ENCODE measurements at places on chromosomes 16 and 17. TPM values are rescaled to one million over a fixed set of nuclear protein-coding genes. Genes with fewer than 3 reads are reported as not detected.

DNA sequence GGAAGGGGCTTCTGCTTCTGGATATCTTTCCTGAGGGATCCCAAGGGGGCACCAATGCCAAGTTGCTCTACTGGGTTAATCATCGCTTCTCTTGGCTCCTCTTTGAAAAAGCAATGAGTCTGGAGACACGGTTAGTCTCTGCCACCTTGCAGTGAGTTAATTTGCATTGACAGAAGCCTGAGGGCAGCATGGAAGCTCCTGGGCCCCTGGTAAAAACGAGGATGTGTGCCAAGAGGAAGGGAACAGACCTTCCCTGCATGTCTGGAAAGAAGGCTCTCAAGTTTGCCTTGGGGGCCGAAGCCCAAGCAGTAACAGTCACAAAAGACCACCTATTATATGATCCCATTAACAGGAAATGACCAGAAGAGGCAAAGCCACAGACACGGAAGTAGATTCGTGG, 86.7 kb downstream of the IRX5 start:
- no peak overlapping the region for H3K27ac ChIP-seq
- no peaks in the 10 kb centered on the region for H3K36me3 ChIP-seq
- no peak overlapping the region for H3K4me3 ChIP-seq
- H3K27me3 ChIP-seq = peaks cover 13% of the 10 kb centered on the region
- no peak for DNase-seq
- no peaks in the 10 kb centered on the region for H3K4me1 ChIP-seq

DNA sequence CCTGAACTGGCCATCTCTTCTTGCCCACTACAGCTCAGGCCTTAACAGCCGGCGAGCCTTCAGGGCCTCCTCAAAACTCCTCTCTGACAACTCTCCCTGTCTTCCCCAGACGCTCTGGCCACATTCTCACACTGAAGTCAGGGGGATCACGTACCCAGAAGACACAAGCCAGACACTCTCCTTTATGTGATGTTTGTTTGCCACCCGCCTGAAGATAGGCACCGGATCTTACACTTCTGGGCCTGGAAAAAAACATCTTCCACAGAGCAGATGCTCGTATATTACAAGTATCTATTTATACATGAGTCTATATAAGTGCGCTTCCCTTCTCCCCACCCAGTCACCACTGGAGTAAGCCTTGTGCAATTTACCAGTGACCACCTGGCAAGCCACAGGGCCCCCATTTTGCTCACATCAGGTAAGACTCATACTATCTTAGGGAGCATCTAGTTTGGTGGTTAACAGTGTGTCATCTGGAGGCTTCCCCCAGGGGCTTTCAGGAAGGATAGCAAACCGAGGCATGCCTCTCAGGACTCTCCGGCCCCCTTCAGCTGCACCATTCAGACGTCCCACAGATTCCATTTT, 349.4 kb downstream of the SOX9 start:
- no peaks in the 10 kb centered on the region for H3K27me3 ChIP-seq
- no peak overlapping the region for H3K4me3 ChIP-seq
- H3K36me3 ChIP-seq = peaks cover 35% of the 10 kb centered on the region
- H3K27ac ChIP-seq = no peak overlapping the region

DNA sequence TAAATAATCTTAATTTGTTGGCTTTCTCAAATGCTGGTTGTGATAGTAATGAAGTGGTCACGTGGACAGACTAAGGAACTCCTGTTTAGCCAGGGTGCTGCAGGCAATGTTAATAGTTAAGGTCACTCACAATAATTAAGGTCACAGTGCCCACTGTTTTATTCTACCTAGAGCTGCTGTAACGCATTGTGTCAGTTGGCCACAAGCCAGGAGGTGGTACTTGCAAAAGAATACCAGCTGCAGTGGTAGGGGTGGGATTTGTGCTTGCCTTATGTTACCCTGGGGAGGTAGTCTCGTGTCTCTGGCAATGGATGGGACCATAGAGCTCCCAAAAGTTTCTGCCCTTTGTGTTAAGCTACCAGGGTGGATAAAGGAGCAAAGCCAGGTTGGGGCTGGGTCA, 969.1 kb upstream of the CDH8 start:
- H3K4me1 ChIP-seq = no peaks in the 10 kb centered on the region
- H3K4me3 ChIP-seq = no peak overlapping the region
- no peak for DNase-seq
- H3K27ac ChIP-seq = no peak overlapping the region

The TNS4 gene
- 0.44 TPM for total RNA-seq

GRCh38 chr16:28985211-28986041, 574 bp downstream of the LAT start:
- no peaks in the 10 kb centered on the region for H3K27me3 ChIP-seq
- no peaks in the 10 kb centered on the region for H3K4me1 ChIP-seq
- no peak overlapping the region for H3K4me3 ChIP-seq

The PCTP gene
- 19.6 TPM for total RNA-seq

The DHX8 gene
- 83.6 TPM for total RNA-seq

DNA sequence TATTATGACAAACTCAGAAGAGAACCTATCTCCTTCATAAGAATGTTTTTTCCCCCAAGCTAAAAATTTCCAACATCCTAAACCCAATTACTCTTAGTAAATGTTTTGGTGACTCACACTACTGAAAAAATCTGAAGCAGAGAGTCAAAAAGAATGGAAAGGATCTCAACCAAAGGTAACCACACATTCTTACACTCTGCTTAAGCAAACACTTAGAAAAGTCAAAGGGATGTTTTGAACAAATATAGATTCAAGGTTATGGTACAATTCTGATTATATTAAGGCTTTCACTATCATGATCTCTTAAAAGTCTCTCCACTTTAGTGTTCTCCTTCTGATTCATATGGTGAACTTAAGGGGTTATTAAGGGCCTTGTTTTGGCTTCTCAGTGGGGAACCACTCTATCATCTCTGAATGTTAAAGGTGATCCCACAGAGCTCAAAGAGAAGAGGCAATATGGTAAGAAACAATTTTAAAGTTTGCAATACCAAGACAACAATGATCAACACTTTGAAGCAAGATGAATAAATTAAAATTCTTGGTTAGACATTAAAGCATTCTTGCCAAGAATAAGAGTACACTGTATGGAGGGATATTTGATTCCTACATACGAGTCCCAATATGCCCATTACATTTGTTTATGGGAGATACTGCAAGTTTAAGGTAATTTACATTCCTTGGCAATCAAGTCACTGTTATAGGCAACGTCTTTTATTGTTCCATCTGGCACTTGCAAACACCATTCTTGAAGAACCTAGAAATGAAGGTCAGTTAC, 69.2 kb downstream of the CDC27 start:
- H3K27me3 ChIP-seq = no peaks in the 10 kb centered on the region
- DNase-seq = no peak
- H3K4me3 ChIP-seq = no peak overlapping the region
- no peak overlapping the region for H3K27ac ChIP-seq

The ZNF469 gene
- 0.50 TPM for total RNA-seq

The GRAP gene
- not detected for total RNA-seq

DNA sequence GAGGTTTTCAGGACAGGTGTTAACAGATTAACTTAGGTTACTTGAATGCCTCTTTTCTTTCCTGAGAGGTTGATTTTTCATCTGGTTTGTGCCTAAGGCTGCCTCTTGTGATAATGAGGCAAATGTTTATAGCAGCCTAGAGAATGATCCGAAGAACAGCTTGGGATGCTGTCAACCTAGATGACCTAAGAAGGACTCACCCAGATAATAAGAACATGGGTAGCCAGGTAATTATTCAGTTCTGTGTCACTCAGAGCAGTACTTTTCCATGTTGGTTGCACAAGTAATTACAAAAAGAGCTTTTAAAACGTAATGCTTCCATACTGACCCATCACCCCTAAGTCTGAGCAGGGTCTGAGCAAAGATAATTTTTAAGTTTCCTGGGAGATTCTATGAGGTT, 60.3 kb downstream of the CHD9 start:
- no peak overlapping the region for H3K4me3 ChIP-seq
- no peaks in the 10 kb centered on the region for H3K27me3 ChIP-seq
- no peak overlapping the region for H3K27ac ChIP-seq
- no peaks in the 10 kb centered on the region for H3K36me3 ChIP-seq

GRCh38 chr17:72631568-72631948, 460.9 kb downstream of the SLC39A11 start:
- H3K36me3 ChIP-seq = peaks cover 8% of the 10 kb centered on the region
- H3K4me1 ChIP-seq = peaks cover 51% of the 10 kb centered on the region
- H3K27me3 ChIP-seq = no peaks in the 10 kb centered on the region
- H3K4me3 ChIP-seq = no peak overlapping the region

The C17orf107 gene
- total RNA-seq = 2.1 TPM

The PNMT gene
- total RNA-seq = 3.2 TPM

The SLC38A8 gene
- not detected for total RNA-seq

The TBX6 gene
- total RNA-seq = 3.6 TPM

The ADORA2B gene
- total RNA-seq = 10.7 TPM

- H3K27ac ChIP-seq = no peak overlapping the region
- no peaks in the 10 kb centered on the region for H3K36me3 ChIP-seq
- H3K27me3 ChIP-seq = peaks cover 95% of the 10 kb centered on the region
- H3K4me3 ChIP-seq = no peak overlapping the region
Observed at GRCh38 chr16:23195366-23195978, 12.9 kb downstream of the SCNN1G start.

GRCh38 chr16:7025616-7026190, 306.9 kb upstream of the RBFOX1 start:
- no peaks in the 10 kb centered on the region for H3K4me1 ChIP-seq
- no peak overlapping the region for H3K4me3 ChIP-seq
- peak; percentile 41 for DNase-seq
- H3K36me3 ChIP-seq = no peaks in the 10 kb centered on the region
- no peaks in the 10 kb centered on the region for H3K27me3 ChIP-seq

DNA sequence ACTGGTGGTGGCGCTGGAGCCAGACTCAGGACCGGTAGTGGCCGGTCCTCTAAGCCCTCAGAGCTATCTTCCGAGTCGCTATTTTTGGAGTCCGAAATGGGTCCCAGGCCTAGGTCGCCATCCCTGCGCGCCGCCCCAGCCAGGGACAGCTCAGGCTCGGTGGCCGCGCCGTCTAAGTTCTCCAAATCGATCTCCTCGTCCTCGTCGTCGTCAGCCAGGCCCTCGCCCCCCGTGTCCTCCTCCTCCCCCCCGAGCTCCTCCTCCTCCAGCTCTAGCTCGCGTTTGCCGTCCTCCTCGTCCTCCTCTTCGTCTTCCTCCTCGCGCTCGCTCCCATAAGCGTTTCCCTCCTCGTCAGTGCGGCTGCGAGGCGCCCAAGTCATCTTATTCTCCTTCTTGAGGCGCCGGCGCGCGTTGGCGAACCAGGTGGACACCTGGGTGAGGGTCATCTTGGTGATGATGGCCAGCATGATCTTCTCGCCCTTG, 1.6 kb downstream of the IRX3 start:
- peak overlapping the region; percentile 78 for H3K4me3 ChIP-seq
- DNase-seq = no peak
- H3K27ac ChIP-seq = no peak overlapping the region

DNA sequence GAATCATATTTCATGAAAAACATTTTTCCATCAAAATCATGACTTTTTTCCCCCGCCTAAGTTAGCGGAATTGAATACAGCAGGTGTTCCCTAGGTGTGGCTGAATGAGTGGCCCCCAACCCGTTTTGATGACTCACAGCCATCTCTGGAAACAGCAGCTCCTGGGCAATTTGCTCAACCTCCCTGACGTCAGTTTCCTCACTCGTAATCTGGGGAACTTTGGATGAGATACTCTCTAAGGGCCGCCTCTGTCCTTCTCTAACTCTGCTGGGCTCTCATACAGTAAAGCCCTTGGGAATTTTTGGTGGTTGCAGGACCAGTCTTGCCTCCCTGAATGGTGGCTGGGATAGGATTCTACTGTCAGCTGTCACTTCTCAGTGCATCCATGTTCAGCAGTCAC, 11.6 kb upstream of the NTN1 start:
- DNase-seq = no peak
- no peak overlapping the region for H3K27ac ChIP-seq
- H3K4me1 ChIP-seq = no peaks in the 10 kb centered on the region

- H3K36me3 ChIP-seq = no peaks in the 10 kb centered on the region
- no peak overlapping the region for H3K27ac ChIP-seq
- no peak overlapping the region for H3K4me3 ChIP-seq
- no peak for DNase-seq
- no peaks in the 10 kb centered on the region for H3K27me3 ChIP-seq
Observed at GRCh38 chr16:20683812-20684211, 13.7 kb downstream of the ACSM1 start.

The RNF227 gene
- 2.0 TPM for total RNA-seq

GRCh38 chr16:49548325-49548970, 174.8 kb downstream of the C16orf78 start:
- no peaks in the 10 kb centered on the region for H3K36me3 ChIP-seq
- H3K27ac ChIP-seq = no peak overlapping the region

DNA sequence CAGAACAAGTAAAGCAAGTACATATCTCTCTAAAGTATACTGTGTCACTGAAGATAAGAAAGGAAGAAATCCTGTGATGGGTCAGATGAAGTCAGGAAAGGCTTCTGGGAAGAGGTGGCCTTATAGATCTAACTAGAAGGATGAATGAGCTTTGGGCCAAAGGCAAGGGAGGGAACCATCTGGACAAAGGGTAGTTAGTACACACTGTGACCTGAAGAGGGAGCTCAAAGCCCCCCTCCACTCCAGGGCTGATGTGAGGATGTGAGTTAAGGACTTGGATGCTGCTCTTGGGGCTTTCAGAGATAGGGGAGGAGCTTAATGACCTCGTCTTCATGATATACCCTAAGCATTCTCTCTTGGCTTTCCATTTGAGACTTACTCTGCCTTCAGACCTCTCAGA, 185.3 kb upstream of the CACNG3 start:
- no peak overlapping the region for H3K4me3 ChIP-seq
- H3K36me3 ChIP-seq = no peaks in the 10 kb centered on the region
- peaks cover 65% of the 10 kb centered on the region for H3K27me3 ChIP-seq
- H3K27ac ChIP-seq = no peak overlapping the region
- H3K4me1 ChIP-seq = no peaks in the 10 kb centered on the region

GRCh38 chr17:71409137-71409536, 711.7 kb upstream of the SOX9 start:
- H3K27me3 ChIP-seq = no peaks in the 10 kb centered on the region
- H3K4me3 ChIP-seq = no peak overlapping the region
- peaks cover 56% of the 10 kb centered on the region for H3K4me1 ChIP-seq

The MYH2 gene
- not detected for total RNA-seq

- H3K27ac ChIP-seq = no peak overlapping the region
- no peak overlapping the region for H3K4me3 ChIP-seq
- no peak for DNase-seq
- no peaks in the 10 kb centered on the region for H3K27me3 ChIP-seq
Observed at GRCh38 chr16:13421726-13422125, 498.2 kb upstream of the ERCC4 start.

DNA sequence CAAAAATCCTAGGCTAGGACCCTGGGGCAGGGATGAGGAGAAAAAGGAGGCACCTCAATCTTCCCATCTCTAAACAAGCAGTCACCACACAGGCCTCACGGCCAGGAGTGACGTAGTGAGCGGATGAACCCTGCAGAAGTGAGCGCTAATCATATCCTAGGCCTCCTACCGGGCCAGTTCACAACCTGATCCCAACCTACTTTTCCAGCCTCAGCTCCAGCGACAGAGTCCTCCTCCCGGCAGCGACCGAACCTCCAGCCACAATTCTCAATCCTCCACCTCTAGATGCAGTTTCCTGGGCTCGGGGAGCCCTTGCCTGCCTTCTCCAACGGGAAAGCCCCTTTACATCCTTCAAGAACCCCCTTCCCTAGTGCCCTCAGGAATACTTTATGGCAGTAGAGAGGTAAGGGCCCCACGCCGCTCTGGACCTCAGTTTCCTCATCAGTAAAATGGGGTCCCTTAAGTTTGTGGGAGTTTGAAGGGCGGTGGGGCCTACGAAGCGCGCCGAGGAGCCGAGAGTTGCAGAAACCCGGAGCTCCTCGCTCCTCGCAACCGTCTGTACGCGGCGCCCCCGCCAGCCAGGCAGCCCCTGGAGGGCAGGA, 1.4 kb downstream of the ZNF668 start:
- H3K4me1 ChIP-seq = peaks cover 26% of the 10 kb centered on the region
- H3K36me3 ChIP-seq = peaks cover 35% of the 10 kb centered on the region
- DNase-seq = peak; percentile 41
- no peaks in the 10 kb centered on the region for H3K27me3 ChIP-seq
- peak overlapping the region; percentile 89 for H3K27ac ChIP-seq
